ENCODE measurements at places on chromosomes 5 and 9.

- DNase-seq: peak; percentile 10
These were observed 94.9 kb upstream of the SLC27A6 start for GRCh38 chr5:128870373-128870772.

DNA sequence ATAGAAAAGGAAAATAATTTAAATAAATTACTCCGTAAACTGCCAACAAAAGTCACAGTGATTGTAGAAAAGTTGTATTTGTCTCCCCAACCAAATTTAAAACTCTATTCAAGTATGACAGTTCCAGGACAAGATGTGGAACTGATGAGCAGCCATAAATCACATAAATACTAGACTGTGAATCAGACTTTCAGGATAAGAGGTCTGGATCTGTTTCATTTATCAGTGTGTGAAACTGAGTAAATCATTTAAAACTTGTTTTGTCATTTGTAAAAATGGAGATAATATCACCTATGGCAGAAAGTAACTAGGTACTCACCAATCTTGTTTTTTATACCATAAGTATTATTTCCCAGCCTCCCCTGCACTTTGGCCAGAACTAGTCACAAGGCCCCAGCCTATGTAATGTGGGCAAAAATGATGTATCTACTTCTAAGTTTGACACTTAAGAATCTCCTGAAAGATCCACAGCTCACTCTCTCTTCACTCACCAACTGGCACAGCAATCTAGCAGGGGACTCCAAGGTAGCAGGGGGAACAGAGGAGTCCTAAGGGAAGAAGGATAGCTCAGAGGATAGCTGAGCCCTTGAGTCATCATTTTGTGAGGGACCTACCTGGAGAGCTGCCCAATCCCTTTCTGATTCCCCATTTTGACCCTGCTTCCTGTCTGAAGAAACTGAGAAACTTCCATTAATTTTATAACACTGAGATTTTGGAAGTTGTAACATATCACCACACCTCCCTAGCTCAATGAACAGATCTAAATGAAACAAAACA is 31.6 kb downstream of the TMEM161B start:
- no peak for DNase-seq

DNA sequence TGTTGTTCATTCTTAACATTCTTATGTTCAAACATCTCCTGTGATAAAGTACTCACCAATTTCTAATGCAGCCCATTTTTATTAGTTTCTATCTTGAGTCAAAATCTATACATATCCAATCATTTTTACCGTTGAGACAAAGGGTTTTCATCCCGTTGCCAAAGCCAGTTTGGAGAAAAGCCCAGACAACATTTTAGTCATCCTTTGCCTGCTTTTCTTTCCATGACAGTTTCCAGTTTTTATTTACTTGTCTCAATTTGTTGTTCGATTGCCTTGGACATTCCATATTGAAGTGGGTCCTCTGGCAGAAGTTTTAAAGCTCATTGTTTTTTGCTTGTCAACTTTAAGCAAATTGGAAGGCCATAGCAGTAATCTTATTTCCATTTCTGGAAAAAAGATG is 123.9 kb downstream of the RAB3C start:
- DNase-seq: no peak

DNA sequence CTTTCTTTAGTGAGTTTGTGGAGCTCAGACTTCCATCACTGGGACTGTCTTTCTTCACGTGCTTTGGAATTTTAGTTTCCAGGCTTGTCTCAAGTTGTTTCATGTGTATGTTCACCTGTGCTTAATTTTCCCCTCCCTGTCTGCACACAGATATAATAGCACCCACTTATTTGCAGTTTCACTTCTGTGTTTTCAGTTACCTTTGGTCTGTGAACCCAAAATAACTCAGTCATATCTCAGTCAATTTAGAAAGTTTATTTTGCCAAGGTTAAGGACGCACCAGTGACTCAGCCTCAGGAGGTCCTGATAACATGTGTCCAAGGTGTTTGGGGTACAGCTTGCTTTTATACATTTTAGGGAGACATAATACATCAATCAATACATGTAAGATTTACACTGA is 330.4 kb downstream of the ICE1 start:
- DNase-seq: no peak

DNA sequence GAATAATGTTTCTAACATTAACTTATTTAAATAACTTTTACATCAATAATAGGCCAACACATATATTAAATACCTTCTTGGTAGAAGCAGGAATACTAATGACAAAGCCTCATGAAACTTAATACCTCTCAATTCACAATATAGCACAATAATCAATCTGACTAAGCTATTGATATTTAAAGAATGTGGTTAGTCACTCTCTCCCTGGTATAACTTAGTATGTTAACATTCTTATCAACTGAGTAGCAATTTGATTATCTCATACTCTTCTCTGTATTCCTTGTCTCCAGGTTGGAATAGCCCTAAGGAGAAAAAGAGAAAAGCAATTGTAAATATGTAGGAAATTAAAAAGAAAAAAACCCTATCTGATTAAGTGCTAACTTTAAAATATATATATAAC is 4.9 kb upstream of the PGGT1B start:
- DNase-seq: no peak

DNA sequence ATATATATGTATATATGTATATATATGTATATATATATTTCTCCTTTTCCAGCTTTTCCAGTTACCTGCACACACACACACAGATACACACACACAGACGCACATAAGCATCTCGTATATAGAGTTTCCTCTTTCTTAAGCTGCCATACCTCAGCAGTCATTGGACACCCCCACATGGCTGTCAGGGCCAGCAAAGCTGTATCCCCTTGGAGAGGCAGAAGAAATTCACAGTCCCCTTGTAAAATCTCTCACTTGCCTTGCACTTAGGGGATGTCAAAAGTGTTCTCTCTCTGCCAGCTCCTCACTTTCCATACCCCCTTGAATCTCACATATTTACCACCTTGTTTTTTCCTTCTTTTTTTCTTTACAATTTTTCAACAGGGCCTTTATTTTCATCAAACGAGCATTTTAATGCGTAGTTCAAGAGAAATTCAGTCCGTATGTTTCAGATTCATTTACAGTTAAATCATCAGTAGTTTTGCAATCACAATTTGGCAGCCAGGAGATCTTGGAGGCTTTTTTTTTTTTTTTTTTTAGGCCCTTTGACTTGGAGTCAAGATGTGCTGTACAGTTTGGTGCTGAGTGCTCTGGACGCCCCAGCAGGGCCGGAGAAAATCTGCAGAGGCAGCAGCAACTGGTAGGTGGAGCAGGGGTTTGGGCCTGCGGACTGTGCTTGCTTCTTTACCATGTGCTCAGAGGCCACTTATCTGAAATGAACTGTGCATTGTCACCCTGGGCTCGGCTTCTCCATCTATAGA is 244.9 kb upstream of the KLF4 start:
- DNase-seq: no peak

DNA sequence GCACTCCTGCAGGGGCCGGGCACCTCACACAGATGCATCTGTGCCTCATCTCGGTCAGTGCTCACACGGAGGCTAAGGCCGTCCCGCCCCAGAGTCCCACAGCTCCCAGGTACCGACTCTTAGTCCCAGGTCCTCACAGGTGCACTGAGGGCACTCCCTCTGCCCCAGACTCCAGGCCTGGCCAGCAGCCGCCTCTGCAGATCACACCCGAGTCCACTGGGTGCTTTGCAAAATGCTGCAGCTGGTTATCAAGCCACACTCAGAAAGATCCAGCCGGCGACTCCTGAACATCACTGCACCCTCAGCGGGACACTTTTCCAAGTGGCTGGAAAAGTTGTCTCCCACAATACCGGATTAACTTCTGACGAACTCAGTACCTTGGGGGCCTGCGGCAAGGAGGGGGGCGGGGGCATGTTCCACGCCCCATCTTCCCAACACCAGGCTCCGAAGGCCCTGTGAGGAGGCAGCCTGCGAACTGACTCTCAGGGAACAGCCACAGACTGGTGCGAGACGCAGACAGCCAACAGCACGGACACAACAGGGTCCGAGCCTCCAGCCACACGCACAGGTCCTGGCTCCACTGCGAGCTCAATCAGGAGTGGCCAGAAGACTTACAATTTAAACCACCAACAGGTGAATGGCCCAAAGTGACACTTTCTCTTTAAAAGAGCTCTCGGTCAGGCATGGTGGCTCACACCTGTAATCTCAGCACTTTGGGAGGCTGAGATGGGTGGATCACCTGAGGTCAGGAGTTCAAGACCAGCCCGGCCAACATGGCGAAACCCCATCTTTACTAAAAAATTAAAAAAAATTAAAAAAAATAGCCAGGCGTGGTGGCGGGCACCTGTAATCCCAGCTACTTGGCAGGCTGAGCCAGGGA is 4.0 kb downstream of the BRD3 start:
- no peak for DNase-seq

DNA sequence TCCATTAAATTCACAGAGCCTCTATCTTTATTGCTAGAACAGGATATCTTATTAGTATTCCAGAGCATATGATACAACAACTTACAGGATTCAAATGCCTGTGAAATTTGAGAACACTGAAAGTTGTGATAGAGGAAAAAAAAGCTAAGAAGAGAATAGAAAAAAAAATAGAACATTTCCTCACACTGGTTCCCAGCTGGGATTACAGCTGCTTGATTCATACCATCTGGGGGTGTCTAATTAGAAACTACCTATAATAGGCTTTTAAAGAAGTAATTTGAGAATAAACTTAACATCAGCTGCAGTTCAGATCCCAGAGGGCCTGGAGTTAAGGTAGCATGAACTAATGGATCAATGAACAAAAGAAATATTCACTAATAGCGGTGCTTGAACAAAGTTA is 922.0 kb downstream of the CDH12 start:
- no peak for DNase-seq

DNA sequence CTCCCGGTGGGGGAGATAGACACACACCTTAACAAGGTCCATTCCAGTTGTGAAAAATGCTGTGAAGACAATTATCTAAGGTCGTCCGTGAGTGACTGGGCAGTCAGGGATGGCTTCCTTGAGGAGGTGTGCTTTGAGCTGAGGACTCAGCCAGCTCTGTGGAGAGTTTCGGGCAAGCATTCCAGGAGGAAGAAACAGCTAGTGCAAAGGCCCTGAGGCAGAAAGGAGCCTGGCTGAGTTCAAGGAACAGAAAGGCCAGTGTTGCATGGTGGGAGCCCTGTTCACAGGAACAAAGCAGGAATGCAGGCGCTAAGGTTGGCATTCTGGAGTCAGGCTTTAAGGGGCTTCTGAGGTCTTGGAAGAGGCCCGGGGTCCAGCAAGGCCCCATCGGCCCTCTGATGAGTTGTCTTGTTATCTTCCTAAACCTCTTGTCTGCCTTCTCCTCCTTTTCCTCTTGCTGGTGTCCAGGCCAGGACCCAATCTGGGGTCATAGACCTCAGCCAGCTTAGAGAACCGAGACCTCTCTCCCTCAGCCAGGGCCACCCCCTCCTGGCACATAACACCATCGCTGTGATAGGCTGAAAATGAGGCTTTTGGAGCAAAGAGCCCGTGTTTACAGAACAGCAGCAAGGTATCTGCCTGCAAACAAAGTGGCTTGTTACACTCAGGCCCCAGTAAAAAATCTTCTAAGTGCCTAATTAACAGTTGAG is 270.2 kb upstream of the MVB12B start:
- DNase-seq: no peak

GRCh38 chr5:173919443-173919842 is 31.3 kb downstream of the CPEB4 start:
- peak; percentile 83 for DNase-seq

DNA sequence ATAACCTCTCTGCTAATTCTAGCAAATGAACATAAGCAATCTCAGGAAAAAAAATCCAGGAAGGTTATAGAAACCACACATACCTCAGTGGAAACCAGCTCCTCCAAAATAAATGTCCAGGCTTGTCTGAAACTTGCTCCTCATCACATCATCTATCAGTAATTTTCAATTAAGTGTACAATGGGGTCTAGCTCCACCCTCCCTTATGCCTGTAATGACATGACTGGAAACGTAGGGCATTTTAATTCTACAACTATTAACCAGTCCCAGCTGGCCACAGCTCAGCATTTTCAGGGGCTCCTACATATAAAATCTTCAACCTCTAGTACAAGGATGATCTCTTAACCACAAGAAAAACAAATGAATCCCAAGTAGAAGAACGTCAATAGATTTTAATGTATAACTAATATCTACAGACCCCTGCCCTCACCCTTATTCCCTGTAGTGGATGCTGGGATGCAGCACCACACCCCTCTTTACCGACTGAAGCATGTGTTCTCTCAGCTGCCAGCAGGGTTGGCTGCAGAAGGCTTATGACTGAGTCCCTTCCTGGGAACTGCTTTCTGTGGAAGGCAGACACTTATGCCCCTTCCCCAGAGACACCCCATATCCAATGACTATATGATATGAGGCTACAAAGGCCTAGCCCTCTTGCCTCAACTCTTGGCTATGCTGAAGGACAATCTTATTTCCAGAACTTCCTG is 6.8 kb downstream of the TSSK1B start:
- DNase-seq: no peak

- DNase-seq: no peak
These were observed 58.5 kb upstream of the UBAC1 start for GRCh38 chr9:136019681-136020060.

GRCh38 chr5:171595401-171595800 is 176.0 kb downstream of the FGF18 start:
- DNase-seq: no peak

DNA sequence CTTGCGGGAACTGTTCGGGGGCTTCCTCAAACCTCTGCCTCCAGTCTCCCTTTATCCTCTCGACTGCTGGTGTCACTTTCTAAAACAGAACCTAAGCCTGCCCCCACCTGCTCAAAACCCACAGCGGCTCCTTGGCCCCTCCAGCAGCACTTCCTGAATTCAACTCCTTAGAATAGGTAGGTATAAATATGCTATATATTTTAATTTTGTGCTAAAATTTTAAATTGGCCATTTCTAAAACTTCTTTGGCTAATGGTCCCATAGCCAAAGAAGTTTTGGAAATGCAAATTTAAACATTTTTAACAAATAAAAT is 71.8 kb upstream of the TBC1D2 start:
- no peak for DNase-seq

DNA sequence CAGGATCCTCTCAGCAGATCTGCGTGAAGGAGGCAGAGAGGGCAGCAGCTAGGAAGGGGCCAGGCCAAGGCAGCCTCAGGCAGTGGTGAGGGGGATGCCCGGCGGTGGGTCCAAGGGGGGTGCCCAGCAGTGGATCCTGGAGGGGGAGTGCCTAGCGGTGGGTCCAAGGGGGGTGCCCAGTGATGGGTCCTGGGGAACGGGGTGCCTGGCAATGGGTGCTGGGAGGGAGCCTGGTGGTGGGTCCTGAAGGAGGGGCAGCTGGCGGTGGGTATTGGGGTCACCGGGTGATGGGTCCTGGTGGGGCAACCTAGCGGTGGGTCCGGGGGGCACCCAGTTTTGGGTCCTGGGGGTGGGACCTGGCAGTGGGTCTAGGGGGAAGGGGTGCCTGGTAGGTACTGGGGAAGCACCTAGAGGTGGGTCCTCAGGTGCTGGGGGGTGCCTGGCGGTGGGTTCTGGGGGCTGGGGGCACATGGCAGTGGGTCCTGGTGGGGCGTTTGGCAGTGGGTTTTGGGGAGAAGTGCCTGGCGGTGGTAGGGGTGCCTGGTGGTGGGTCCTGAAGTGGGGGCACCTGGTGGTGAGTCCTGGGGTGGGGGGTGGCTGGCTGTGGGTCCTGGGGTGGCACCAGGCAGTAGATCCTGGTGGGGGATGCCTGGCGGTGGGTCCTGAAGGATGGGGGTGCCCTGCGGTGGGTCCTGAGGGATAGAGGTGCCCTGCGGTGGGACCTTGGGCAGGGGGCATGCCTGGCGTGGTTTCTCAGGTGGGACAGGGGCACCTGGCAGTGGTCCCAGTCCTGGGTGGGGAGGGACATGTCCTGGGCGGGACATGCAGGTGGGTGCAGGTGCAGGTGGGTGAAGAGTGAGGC is 1.9 kb downstream of the LRRC14B start:
- no peak for DNase-seq
